Stimulated activated CD4-positive, alpha-beta T cell treated with anti-CD3 and anti-CD28 coated beads, Interleukin-2, amount 100 ng/mL, for 48 hours (primary cell): ENCODE measurements at places on chromosomes 6 and 20.

DNA sequence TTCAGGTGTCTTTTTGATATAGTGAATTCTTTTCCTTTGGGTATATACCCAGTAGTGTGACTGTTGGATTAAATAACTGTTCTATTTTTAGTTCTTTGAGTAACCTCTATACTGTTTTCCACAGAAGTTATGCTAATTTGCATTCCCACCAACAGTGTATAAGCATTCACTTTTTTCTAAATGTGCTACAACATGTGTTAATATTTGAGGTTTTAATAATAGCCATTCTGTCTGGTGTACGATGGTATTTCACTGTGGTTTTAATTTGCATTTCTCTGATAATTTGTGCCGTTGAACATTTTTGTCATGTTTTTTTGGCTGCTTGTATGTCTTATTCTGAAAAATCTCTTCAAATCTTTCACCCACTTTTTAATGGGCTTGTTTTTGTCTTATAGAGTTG, 563.5 kb downstream of the GRIK2 start:
- DNase-seq = no peak

DNA sequence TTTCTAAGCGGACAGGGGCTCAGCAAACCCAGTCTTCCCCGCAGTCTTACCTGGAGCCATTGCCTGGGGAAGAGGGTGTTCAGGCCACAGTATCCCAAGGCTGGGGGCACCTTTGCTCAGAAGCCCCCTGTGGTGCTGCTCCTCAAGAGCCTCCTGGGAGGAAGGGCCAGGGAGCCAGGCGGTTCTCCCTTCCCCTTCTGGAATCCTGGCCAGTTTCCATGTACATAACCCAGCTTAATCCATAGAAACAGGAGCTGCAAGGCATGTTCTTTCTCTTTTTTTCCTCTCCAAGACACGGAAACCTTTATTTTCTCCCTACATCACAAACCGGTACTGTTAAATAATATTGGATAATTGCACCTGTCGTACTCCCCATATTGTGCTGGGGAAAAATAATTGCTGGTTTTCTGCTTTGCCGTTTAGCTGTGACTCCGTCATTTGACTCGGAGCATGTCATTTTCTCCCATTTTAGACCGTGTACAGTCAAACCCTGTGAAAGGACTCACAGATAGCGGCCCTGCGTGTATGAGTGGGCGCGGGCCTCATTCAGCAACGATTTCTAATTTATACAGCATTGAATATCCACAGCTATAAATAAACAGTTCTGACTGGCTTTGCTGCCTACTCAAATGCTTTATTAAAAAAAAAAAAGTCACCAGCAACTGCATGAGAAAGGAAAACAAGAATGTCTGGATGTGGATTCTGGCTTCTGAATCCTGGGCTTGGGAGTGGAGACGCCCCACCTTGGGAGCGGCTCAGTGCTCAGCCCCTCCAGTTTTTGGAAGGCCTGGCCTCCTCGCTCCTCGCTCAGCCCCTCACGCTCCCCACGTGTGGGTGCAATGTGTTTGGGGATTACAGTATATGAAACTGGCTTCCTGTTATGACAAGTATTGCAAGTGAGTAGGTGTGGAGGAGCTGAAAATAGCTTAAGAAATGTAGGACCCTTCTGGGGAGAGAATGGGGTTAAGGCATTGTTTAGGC, 67.3 kb downstream of the ADTRP start:
- DNase-seq = peak; percentile 56

DNA sequence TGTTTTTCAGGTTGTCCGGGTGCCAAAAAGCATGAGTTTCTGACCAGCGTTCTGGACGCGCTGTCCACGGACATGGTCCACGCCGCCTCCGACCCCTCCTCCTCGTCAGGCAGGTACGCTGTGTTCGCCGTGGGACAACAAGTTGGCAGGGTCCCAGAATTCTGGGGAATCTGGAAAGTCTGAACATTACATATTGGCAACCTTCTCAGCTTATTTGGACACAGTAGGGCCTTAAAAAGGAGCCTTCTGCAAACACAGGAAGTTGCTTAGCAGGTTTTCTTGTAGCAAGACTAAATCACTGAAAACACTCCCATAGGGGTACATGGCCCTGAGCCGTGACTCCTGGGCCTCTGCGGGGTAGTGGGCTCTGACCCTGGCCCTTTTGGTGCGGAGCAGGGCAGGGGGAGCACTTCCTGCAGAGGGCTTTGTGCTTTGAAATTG, 209.7 kb downstream of the SMOC2 start:
- no peak for DNase-seq

- no peak for DNase-seq
These were observed 249.5 kb downstream of the ZFAND3 start for GRCh38 chr6:38068854-38069590.

DNA sequence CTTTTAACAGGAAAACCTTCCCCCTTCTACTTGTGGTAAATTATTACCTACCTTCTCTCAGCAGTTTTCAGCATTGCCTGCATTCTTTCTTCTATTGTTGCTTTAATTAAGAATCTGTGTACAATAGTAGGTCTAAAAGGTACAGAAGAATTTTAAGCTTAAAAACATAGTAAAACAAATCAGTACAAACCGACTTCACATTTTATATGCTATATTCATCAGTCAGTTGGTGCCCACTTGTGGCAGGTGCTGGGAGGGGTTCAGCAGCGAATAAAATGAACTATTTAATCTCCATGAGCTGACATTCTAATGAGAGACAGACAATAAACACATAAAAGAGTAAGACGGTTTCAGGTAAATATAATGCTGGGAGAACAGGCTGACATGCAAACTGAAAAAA, 73.4 kb upstream of the FBXO30 start:
- DNase-seq = no peak

DNA sequence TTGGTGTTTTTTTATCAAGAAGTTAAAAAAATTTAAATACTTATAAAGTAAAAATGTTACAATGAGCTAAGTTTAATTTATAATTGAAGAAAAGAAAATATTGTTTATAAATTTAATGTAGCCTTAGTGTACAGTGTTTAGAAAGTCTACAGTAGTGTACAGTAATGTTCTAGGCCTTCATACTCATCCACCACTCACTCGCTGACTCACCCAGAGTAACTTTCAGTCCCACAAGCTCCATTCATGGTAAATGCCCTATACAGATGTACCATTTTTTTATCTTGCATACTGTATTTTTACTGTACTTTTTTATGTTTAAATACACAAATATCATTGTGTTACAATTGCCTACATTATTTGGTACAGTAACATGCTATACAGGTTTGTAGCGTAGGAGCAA, 26.0 kb downstream of the HTR1E start:
- no peak for DNase-seq

GRCh38 chr20:45329497-45330319, 18.5 kb downstream of the SDC4 start:
- no peak for DNase-seq

GRCh38 chr20:31667315-31668285, 29.9 kb downstream of the COX4I2 start:
- no peak for DNase-seq

- DNase-seq = no peak
These were observed 52.6 kb upstream of the NAA20 start for GRCh38 chr20:19964289-19965265.
